Stimulated activated CD8-positive, alpha-beta memory T cell treated with anti-CD3 and anti-CD28 coated beads, Interleukin-15, amount 100 ng/mL, for 4 hours (primary cell): ENCODE measurements at places on chromosomes 1 and 21.

- DNase-seq: no peak
Observed at GRCh38 chr1:161498646-161499045, 6.6 kb upstream of the FCGR2A start.

DNA sequence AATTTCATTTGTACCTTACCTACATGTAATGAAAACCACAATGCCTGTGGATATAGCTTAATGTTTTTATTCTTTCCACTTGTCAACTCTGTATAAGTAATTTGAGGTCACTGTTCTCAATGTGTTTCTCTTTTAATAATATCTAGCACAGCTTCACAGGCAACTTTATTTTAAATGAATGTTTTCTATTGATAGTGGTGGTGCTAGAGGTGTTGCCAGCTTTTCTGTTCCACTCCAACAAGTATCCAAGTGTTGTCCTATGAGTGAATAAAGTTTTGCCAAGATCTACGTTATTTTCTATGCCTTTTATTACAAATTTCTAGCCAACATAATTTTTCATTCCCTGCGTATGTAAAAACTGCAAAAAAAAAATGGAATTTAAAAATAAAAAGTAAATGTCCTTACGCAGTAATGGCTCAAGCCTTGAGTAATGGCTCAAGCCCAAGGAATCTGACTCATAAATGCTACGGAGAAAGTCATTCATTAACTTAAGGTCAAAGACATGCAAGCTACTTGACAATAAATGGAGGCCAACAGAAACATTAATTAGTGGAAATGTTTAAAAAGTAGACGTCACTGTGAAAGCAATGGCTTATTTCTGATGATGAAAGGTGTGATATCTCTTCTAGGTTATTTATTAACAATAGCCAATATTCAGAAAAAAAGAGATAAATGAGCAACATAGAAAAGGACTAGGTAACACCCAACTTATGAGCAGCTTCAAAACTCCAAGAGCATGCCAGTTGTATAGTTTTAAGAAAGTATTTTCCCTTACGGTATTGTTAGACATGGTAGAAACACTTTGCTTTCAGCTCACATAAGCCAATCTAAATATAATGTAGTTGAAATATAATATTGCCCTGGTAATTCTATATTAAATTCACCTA lies 71.4 kb downstream of the SLC44A5 start:
- no peak for DNase-seq

DNA sequence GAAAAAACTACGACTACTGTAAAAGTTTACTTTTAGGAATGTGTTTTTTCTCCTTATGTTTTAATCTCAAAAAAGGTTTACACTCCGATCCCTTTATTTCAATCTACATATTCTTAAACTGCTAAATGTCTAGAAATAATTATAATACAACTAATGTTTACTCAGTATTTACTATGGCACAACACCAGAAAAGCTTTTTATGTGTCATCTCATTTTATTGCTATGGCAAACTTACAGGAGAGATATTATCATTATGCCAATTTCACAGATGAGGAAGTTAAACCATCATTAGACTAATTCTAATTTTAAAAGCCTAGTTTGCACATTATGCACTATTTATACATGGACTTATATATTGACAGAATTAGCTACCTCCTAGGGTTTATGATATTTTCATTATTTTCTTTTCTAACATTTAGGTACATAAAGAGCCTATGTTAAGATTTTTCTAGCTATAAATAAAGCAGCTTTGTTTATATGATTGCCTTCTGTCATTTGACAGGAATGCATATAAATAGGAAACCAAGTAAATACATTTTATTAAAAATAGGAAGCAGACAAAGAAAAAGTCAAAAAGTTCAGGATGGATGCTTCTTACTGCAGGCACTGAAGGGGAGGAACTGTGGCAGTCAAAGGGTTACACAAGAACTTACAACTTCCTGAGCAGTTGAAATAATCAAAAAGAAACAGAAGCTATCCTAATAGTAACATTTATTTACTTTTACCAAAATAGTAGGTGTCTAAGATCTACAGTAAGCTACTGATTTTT lies 442.4 kb downstream of the LTN1 start:
- no peak for DNase-seq

GRCh38 chr1:49026230-49026811 lies 249.6 kb upstream of the BEND5 start:
- DNase-seq: no peak

GRCh38 chr1:48462716-48463302 lies 9.2 kb downstream of the SPATA6 start:
- no peak for DNase-seq

DNA sequence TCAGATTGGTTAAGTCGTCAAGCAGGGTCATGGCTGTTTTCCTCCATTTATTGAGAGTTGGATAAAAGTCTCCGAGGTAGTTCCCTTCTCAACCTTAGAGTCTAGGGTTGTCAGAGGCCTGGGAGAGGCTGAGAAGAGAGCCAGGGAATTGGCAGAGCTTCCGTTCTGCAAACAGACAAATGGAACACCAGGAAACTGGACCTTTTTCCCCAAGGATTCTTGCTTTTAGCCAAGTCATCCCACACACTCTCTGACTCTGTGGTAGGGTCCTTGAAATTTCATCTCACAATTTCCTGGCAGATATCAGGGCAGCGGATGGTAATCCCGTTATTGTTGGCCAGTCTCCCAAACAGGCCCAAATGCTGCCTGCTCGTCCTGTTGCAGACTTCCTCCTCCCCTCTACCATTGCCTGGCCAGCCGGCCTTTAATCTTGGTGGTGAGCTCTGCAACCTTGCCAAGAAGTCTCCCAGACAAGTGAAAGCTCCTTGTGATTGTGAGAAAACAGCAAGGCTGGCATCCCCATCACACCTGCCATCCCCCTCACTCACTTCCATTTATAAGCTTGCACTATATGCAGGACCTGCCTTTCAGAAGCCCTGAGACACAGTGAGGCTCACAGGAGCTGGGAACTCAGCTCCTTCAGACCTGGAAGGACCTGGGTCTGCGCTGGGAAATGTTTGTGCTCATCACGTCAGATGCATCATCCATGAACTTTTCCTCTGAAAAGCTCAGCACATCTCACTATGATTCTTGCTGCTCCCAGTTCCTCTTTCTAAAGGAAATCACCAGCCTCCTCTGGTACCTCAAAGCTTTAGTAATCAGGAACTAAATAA lies 13.7 kb upstream of the SRP9 start:
- no peak for DNase-seq

GRCh38 chr1:226082959-226083301 lies 20.4 kb downstream of the H3-3A start:
- DNase-seq: no peak

- no peak for DNase-seq
Observed at GRCh38 chr1:245860657-245861544, 646.2 kb downstream of the SMYD3 start.

- DNase-seq: no peak
Observed at GRCh38 chr1:116475850-116476218, 95.0 kb downstream of the CD58 start.

DNA sequence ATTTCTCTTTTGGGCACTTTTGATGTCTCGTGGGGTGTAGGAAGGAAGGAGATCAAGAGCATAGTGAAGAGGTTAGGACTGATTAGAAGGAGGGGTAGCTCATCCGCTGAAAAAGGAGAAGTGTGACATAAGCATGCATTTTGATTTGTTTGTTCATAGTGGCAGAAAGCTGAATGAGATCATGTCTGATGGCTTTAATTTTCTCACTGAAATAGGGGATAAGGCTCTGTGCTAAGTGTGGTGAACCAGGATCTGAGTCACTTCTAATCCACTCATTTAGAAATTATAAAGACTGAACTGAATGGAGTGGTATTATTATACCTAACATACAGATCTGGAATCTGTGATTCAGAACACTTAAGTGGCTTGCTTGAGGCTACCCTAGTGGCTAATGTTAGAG lies 344.5 kb downstream of the PDE4B start:
- no peak for DNase-seq

DNA sequence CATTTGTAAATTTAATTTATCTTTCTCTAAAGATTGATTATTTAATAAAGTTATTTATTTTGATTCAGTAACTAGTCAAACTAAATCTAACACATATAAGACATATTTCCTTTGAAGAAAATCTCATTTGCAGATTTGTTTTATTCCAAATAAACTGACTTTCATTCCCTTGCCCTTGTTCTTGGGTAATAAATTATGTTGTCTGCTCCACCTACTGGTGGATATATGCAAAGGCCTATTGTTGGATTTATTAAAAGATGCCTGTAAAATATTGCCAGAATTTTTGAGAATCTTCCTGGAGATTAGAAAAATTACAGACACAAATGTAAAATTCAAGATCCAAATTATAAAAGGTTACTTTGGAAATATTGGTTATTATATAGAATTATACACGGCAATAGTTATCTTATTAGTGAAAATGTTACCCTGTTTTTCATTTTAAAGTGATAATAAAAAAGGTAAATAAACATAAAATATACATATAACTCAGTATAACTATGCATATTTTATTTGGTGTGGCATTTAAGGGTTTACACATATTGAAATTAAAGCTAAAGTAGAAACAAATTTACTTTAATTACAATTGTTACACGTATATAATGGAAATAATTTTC lies 116.1 kb downstream of the SPATA17 start:
- DNase-seq: no peak

- DNase-seq: no peak
Observed at GRCh38 chr1:150985179-150985825, 3.2 kb downstream of the ANXA9 start.

GRCh38 chr21:34630536-34631143 lies 15.7 kb upstream of the RCAN1 start:
- DNase-seq: no peak

GRCh38 chr1:64502931-64503330 lies 33.0 kb downstream of the CACHD1 start:
- no peak for DNase-seq

- DNase-seq: no peak
Observed at GRCh38 chr1:119011706-119012105, 23.6 kb upstream of the TBX15 start.

- no peak for DNase-seq
Observed at GRCh38 chr21:25176637-25177412, 430.5 kb downstream of the MRPL39 start.

DNA sequence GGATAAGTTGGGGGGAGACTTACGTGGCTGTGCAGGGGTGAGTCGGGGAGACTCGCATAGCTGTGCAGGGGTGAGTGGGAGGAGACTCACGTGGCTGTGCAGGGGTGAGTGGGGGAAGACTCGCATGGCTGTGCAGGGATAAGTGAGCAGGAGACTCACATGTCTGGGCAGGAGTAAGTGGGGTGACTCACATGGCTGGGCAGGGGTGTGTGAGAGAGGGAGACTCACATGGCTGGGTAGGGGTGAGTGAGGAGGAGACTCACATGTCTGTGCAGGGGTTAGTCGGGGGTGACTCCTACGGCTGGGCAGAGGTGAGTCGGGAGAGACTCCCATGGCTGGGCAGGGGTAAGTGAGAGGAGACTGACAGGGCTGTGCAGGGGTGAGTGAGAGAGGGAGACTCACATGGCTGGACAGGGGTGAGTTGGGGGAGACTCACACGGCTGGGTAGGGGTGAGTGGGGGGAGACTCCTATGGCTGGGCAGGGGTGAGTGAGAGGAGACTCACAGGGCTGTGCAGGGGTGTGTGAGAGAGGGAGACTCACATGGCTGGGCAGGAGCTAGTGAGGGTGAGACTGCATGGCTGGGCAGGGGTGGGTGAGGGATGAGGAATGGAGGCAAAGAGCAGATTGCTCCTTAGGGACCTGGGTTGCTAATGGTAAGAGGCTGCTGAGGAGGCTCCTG lies 56.0 kb upstream of the ABCG1 start:
- no peak for DNase-seq

DNA sequence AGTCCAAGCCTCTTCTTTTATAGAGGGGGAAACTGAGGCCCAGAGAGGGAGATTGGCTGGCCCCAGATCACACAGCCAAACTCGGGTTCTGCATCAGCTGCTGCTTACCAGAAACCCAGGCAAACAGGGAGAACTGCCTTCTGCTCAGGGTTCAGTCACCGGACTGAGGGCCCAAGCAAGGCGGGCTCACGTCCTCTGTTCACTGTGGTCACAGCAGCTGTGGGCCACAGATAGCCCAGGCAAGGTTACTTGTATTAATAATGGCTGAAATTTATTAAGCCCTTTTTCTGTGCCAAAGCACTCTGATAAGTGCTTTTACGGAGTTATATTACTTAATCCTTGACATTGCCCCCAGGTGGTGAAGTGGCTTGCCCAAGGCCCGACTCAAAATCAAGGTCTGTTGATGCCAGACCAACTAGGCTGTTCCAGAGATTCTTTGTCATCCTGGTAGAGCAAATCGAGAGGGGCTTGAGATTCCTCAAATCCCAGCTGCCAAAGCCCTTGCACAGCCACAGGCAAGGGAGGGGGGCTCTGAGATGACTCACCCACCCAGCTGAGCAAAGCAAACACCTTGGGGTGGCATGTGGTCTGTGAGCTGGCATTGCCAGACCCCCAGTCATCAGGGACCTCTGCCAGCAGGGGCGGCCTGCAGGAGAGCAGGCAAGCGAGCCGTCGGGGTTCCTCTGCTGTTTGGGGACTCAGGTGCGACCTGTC lies 36.5 kb downstream of the EPHB2 start:
- DNase-seq: no peak

DNA sequence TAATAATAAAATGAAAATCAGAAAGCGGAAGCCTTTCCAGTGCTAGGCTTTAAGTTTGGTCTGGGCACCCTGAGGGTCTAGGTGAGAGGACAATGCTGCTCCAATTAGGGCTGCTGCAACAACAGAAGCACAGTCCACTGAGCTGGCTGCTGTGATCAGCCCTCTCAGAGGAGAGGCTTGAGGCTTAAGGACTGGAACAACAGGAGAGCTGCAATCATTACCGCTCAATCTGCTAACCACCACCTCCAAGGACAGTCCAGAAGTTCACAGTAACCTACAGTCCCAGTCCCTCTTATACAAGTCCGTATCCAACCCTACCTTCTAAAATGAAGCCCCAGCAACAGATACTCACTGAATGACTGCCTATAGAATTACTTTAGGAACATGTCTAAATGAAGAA lies 62.1 kb downstream of the USP24 start:
- no peak for DNase-seq

- DNase-seq: no peak
Observed at GRCh38 chr21:33011462-33011861, 14.3 kb upstream of the OLIG2 start.

DNA sequence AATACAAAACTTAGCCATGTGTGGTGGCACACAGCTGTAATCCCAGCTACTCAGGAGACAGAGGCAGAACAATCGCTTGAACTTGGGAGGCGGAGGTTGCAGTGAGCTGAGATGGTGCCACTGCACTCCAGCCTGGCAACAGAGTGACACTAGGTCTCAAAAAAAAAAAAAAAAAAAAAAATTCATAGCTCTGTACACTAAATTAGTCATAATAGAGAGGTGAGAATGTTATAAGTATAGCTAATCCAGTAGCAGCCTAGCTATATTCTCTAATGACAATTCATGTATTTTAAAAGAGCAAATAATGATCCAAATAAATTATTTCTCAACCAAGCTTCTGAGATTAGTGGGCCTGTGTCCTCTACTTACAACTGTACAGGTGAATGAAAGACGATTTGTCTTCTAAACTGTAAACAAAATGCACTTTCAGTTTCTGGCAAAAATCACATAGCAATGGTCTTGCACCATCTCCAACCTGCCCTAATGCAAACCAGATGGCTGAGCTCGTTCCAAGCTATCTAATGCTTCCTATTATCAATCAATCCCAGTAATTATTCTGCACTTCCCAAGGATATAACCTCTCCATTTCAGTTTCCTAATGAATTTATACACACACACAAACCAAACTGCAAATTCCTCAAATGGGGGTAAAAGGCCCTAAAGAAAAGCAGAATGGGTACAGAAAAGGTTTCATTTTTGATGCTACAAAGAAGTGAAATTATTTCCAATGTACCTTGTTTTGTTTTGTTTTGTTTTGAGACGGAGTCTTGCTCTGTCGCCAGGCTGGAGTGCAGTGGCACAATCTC lies 56.5 kb downstream of the GATAD2B start:
- DNase-seq: no peak
